Heart right ventricle (tissue), 16 donors: ENCODE measurements at places on chromosomes 11 and 22.
A peak's percentile ranks its signal among the peaks of the same experiment; 100 is the strongest.

GRCh38 chr11:1912289-1912878 lies 7.1 kb upstream of the TNNT3 start:
- H3K27ac ChIP-seq: peak overlapping the region; percentile 67
- H3K4me1 ChIP-seq: peaks cover 16% of the 10 kb centered on the region
- no peak overlapping the region for H3K4me3 ChIP-seq
- H3K36me3 ChIP-seq: no peaks in the 10 kb centered on the region
- DNase-seq: no peak

DNA sequence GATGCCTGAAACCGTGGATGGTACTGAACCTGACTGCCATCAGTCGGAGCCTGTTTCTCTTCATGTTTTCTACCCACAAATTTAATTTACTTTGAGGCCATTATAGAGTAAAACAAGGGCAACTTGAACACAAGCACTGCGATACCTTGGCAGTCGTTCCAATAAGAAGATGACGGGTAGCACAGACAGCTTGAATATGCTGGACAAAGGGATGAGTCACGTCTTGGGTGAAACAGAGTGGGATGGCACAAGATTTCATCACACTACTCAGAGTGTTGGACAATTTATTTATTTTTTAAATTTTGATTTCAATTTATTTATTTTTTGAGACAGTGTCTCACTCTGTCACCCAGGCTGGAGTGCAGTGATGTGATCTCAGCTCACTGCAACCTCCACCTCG lies 5.7 kb downstream of the DIXDC1 start:
- H3K4me1 ChIP-seq: peaks cover 54% of the 10 kb centered on the region
- H3K4me3 ChIP-seq: no peak overlapping the region
- H3K36me3 ChIP-seq: no peaks in the 10 kb centered on the region
- H3K27me3 ChIP-seq: no peaks in the 10 kb centered on the region
- no peak for DNase-seq
- no peak overlapping the region for H3K27ac ChIP-seq

GRCh38 chr11:15970506-15971214 lies 385.7 kb downstream of the SOX6 start:
- no peaks in the 10 kb centered on the region for H3K27me3 ChIP-seq
- peak overlapping the region; percentile 83 for H3K27ac ChIP-seq
- peaks cover 54% of the 10 kb centered on the region for H3K4me1 ChIP-seq
- no peak overlapping the region for H3K4me3 ChIP-seq
- H3K36me3 ChIP-seq: no peaks in the 10 kb centered on the region

- H3K4me3 ChIP-seq: no peak overlapping the region
- peaks cover 11% of the 10 kb centered on the region for H3K4me1 ChIP-seq
- no peak overlapping the region for H3K27ac ChIP-seq
- no peaks in the 10 kb centered on the region for H3K27me3 ChIP-seq
- peaks cover 14% of the 10 kb centered on the region for H3K36me3 ChIP-seq
These were observed 6.7 kb downstream of the TAF1D start for GRCh38 chr11:93734427-93735222.

- DNase-seq: no peak
- no peak overlapping the region for H3K27ac ChIP-seq
- peaks cover 24% of the 10 kb centered on the region for H3K27me3 ChIP-seq
- H3K4me3 ChIP-seq: no peak overlapping the region
These were observed 8.7 kb upstream of the CALCA start for GRCh38 chr11:14980854-14981253.

DNA sequence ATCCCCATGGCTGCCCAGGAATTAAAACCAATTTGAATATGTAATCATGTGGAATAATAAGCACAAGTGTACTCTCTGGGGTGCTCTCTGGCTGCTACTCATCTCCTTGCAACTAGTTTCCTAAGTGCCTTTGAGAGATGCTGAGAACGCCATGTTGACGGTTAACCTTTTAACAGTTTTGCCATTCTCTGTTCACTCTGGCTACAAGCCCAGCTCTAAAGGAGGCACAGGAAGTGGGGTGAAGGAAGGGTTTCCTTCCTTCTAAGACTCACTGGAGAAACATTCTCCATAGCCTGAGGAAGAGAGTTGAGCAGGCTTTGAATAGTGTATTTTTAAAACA lies 122.0 kb upstream of the ZC3H12C start:
- H3K27me3 ChIP-seq: no peaks in the 10 kb centered on the region
- no peak overlapping the region for H3K27ac ChIP-seq
- no peak for DNase-seq
- peaks cover 25% of the 10 kb centered on the region for H3K4me1 ChIP-seq
- H3K4me3 ChIP-seq: no peak overlapping the region

DNA sequence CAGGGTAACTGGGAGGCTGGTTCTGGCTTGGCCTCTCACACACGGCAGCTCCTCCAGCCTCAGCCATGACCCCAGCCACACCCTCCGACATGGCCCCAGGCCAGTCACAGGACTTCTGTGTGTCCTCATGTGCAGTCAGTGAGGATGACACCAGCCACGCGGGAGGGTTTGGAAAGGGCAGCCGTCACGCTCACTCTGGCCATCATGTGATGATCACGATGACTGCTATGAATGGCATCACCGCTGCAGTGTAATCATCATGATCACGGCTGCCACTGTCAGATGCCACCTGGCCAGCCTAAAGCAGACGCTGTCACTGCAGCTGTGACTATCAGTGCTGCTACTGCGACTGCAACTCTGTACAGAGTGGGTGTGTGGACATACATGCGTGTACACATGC lies 640.9 kb downstream of the BRD1 start:
- no peaks in the 10 kb centered on the region for H3K36me3 ChIP-seq
- DNase-seq: no peak
- H3K4me3 ChIP-seq: no peak overlapping the region
- no peak overlapping the region for H3K27ac ChIP-seq
- peaks cover 7% of the 10 kb centered on the region for H3K27me3 ChIP-seq
- H3K4me1 ChIP-seq: no peaks in the 10 kb centered on the region

GRCh38 chr11:123086305-123086704 lies 24.4 kb upstream of the HSPA8 start:
- no peaks in the 10 kb centered on the region for H3K36me3 ChIP-seq
- H3K4me1 ChIP-seq: peaks cover 6% of the 10 kb centered on the region
- H3K27ac ChIP-seq: no peak overlapping the region
- no peaks in the 10 kb centered on the region for H3K27me3 ChIP-seq
- DNase-seq: no peak

DNA sequence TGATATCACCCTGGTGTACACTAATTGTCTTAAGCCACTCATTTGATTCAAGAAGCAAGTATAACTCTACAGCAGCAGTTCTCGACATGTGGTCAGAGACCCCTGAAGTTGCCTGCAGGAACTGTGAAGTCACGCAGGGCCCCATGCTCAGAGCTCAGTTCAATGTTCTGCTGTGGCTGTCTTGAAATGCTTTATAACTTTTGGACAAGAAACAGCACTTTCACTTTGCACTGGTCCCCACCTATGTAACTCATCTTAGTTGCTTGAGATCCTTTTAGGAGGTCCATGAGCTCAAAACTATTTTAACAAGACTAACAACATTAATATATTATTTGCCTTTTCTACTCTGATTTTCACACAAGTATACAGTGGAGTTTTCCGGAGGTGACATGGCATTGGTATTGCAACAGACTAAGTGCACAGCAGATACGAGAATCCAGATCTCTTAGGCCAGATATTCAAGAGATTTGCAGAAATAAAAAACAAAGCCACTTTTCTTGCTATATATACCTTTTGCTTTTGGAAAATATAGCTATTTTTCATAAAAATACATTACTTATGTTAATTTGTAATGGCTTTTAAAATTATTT lies 64.8 kb downstream of the PRR5L start:
- H3K4me1 ChIP-seq: peaks cover 5% of the 10 kb centered on the region
- H3K27me3 ChIP-seq: peaks cover 6% of the 10 kb centered on the region
- H3K36me3 ChIP-seq: no peaks in the 10 kb centered on the region
- DNase-seq: no peak

- peak; percentile 82 for DNase-seq
- peaks cover 44% of the 10 kb centered on the region for H3K4me1 ChIP-seq
- H3K4me3 ChIP-seq: no peak overlapping the region
- no peaks in the 10 kb centered on the region for H3K27me3 ChIP-seq
- peaks cover 10% of the 10 kb centered on the region for H3K36me3 ChIP-seq
These were observed 14.8 kb downstream of the EXT2 start for GRCh38 chr11:44110231-44110679.
